Suppressor macrophage treated with lipopolysaccharide for 4 hours (primary cell): ENCODE measurements at places on chromosomes 2 and 18.
A peak's percentile ranks its signal among the peaks of the same experiment; 100 is the strongest.

- no peak for DNase-seq
These were observed 6.8 kb upstream of the PRSS56 start for GRCh38 chr2:232513353-232513752.

DNA sequence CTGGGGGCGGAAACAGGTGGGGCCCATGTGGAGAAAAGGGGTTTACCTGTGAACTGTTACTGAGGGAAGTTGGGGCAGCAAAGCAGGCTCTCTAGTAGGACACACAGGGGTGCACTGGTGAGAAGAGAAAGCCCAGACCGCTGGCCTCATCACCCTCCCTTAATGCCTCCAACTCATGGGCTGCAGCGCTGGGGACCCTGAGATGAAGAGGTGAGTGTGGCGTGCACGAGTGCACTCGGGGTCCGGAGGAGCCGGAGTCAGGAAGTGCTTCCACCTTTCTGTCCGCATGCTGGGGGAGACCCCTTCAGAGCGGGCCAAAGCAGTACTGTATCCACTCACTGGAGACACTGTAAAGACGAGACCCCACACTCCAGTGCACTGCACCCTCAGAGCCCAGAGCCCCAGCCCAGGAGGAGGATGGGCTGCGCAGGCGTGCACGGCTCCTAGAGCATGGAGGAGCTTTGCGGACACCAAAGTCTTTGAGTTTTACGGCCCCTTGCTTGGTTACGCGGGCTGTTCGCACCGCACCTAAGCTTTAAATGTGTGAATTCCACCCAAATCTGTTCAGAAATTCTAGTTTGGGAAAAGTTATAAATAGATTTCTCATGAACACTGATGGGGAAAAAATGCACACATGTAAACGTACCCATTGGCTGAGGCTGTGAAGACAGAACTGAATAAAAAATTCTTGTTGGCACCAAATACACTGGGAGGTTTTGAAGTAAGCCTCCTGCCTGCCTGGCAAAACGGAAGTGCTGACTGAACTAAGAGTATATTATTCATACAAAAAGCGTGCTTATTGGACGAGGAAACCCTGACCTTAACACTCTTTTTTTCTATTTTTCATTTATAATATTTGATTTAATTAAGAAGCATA is 45.4 kb upstream of the PPP4R1 start:
- no peak for DNase-seq

GRCh38 chr2:219251656-219252055 is 1.4 kb upstream of the TUBA4B start:
- no peak for DNase-seq

DNA sequence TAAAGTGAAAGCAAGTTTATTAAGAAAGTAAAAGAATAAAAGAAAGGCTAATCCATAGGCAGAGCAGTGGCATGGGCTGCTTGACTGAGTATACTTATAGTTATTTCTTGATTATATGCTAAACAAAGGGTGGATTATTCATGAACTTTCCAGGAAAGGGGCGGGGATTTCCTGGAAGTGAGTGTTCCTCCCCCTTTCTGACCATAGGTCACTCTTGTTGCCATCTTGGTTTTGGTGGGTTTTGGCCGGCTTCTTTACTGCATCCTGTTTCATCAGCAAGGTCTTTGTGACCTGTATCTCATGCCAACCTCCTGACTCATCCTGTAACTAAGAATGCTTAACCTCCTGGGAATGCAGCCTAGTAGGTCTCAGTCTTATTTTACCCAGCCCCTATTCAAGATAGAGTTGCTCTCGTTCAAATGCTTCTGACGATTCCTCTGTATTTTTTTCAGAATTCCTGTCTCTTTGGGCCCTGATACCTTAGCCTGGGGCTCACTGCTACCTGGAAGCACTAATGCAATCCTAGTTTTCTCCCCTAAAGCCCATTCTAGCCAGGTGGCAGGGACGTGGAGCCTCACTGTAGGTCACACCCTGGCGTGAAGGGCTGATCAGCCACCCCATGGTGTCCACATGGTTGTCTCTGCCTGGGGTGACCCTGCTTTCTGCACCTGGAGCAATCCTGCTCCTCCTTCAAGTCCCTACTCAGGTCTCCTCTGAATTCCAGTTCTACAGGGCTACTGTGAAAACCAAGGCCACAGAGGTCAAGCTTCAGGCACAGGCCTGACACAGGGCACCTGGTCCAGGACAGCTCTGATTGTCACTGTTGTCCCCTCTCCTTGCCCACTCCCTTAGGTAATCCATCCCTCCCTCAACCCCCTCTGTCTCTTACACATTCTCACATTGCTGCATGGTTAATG is 6.0 kb upstream of the SLC35F6 start:
- DNase-seq: peak; percentile 44

DNA sequence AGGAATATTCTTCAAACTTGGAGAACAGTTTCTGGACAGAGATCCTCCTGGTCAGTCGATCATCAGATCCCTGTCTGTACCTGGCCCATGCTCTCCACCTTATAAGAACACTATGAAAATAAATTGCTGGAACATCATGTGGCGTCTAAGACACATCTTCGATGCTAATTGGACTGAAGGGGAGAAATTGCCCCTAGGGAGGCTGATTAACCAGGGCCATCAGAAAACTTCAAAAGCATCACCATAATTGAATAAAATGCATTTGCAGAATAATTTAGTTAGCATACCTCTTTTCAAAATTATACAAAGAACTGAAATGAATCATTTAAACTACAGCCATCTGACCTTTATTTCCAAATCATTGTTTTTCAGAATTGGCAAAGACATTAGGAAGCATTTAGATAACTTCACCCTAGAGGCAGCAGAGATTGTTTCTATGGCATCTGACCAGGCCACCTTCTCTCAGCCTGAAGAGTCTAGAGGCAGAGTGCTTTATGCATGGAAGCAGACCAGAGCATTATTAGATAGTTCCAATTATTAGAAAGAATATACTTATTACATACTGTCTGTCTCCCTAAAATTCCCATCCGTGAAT is 48.9 kb upstream of the CNTNAP5 start:
- no peak for DNase-seq

DNA sequence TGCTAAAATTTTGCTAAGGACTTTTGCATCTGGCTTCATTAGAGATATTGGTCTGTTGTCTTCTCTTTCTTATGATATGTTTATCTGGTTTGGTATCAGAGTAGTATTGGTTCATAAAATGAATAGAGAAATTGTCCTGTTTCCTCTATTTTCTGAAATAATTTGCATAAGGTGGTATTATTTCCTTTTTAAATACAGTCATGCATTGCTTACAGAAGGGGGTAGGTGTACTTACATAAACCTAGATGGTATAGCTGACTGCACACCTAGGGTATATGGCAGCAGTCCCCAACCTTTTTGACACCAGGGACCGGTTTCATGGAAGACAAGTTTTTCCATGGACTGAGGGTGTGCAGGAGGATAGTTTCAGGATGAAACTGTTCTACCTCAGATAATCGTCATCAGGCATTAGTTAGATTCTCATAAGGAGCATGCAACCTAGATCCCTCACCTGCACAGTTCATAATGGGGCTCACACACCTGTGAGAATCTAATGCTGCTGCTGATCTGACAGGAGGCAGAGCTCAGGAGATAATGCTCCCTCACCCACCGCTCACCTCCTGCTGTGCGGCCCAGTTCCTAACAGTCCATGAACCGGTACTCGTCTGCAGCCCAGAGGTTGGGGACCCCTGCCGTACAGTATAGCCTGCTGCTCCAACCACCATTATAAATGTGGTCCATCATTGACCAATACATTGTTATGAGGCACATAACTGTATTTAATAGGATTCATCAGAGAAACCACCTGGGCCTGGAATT is 189.2 kb downstream of the FAM210A start:
- no peak for DNase-seq

GRCh38 chr2:111667542-111668273 is 216.3 kb downstream of the ANAPC1 start:
- peak; percentile 62 for DNase-seq

DNA sequence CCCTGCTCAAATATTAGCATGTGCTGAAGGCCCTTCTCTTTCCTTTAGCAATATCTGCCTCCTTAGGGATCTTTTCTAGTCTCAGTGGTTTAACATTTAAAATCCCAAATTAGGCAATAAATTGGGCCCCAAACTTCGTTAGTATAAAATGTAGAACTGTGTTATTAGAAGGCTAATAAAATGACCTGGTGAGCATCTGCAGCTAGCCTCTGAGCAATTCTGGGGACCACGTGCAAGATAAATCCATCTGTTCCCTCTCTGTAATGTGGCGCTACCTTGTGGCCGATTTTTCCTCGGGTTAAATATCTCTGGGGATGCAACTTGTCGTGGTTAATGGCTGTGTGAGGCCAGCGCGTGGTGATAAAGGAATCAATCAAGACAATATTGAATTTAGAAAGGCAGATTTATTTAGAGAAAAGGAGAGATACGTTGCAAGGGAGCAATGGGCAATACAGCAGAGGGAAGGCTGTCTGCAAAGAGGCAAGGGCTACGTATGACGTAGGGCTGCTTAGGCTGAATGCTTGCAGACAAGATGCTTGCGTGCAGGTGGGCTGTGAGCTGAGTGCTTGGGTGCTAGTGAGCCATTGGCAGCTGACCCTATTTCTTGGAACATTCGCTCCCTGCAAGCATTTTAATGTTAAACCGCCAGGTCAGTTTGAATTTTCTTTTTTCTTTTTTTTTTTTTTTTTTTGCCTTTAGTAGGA is 18.5 kb upstream of the IL36G start:
- DNase-seq: no peak

DNA sequence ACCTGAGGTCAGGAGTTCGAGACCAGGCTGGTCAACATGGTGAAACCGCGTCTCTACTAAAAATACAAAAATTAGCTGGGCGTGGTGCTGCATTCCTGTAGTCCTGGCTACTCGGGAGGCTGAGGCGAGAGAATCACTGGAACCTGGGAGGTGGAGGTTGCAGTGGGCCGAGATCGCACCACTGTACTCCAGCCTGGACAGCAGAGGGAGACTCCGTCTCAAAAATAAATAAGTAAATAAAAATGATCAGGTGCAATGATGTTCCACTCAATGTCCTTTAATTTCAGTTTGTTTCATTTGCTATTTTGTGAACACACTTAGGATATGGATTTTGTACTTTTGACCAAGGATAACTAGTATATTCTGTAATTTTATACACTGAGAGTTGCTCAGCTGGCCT is 9.3 kb downstream of the HADHA start:
- no peak for DNase-seq

GRCh38 chr2:20501974-20502373 is 55.1 kb downstream of the RHOB start:
- peak; percentile 84 for DNase-seq

- no peak for DNase-seq
These were observed 52.2 kb downstream of the FAM178B start for GRCh38 chr2:96934182-96934495.

DNA sequence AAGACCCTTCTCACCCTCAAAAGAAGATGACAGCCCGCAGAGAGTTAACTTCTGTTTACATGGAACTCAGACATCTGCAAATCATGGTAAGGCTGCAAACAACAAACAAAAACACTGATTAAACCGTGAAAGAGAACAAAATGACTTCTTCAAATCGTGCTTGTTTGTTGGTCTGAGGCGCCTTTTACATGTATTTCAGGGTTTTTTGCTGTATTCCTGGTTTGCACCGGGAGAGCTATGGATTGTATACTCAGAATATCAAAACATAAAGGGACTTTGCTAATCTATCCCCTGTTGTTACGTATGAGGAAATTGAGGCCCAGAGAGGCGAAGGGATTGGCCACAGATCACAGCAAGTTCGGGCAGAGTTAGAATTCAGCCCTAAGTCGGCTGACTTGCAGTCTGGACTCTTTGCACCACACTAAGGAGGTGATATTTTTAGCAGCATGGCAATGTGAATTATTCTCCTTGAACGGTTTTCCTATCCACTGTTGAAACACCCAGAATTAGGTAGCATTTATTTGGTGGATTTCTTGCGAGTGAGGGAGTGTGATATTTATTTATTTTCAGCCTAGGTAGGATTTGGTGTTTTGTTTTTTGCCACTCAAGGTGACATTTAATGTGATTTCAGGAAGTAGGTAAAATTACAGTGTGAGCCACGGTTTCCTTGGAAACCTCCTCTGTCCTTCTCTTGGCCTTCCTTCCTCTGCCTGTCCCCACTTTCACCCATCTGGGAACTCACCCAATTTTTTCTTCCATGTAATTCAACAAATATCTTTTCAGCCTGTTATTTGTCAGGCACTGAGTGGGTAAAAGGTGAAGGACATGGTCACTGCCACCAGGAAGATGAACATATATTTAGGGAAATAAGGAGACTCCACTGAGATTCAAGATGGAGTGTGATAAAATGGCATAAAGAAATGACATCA is 980 bp upstream of the PDE6D start:
- DNase-seq: peak; percentile 47

- peak; percentile 60 for DNase-seq
These were observed 20.2 kb downstream of the IL18RAP start for GRCh38 chr2:102442967-102443828.

- no peak for DNase-seq
These were observed 1137.0 kb upstream of the FANCL start for GRCh38 chr2:59378127-59378526.

GRCh38 chr2:177983183-177983788 is 89.3 kb downstream of the PDE11A start:
- DNase-seq: peak; percentile 37

DNA sequence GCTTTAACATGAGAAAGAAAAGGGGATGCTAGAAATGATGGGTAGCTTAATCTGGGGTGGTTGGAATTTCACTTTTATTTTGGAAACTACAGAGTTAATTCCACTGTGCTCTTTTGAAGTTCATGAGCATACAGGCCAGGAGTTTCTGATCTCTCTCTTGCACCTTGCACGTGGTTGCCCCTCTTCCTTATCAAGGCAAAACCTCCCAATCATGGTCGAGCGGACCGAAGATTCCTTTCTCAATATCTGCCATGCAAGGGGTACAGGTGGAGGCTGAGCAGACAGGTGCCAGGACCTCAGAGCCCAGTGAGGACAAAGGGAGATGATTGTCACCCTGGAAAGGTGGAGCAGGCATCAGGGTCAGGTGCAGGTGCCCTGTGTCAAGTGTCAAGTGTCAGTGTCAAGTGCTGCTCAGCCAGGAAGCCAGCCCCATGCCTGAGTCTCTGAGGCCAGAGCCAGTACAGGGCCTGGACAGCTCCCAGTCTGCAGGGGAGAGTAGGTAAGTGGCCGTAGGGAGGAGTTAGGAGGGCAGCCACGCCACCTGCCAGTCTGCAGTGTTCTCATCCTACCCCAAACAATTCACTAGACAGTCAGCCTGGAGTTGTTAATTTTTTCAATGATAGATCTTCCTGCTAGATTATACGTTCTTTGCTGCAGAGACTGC is 42.2 kb downstream of the LPIN1 start:
- no peak for DNase-seq
